Stromal cell of bone marrow (primary cell): ENCODE measurements at places on chromosomes 4 and X.

- DNase-seq, result no peak
Measured at GRCh38 chr4:151688785-151689043, 72.1 kb downstream of the GATB start.

DNA sequence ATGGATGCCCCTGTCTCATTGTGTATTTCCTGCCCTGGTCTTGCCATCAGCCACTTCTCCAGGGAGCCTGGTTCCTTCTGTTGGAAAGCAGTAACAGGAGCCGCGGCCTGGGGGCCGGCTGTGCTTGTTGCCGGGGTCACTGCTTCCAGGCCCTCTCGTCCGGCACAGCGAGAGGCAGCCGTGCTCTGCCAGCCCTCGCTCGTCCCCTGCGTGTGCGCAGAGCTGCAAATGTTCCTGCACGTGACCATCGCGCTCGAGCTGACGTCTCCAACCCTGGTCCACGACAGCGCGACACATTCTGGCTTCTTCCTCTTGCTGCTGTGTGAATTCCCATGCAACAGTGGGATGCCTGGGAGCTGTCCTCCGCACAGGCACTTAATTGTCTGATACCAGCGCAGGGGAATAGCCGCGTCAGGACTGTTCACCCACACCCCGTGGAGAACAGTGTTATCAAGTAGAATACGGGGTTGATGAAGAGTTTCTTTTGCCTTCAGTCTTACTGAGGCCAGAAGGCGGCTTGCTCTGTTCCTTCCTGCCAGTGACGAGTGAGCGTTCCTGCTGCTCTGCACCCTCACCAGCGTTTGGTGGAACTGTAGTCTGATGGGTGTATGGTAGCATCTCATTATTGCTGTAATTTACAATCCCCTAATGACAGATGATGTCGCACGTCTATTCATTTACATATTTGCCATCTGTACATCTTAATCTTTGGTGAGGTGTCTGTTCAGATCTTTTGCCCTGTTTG is 12.3 kb downstream of the PDE6B start:
- DNase-seq, result no peak

DNA sequence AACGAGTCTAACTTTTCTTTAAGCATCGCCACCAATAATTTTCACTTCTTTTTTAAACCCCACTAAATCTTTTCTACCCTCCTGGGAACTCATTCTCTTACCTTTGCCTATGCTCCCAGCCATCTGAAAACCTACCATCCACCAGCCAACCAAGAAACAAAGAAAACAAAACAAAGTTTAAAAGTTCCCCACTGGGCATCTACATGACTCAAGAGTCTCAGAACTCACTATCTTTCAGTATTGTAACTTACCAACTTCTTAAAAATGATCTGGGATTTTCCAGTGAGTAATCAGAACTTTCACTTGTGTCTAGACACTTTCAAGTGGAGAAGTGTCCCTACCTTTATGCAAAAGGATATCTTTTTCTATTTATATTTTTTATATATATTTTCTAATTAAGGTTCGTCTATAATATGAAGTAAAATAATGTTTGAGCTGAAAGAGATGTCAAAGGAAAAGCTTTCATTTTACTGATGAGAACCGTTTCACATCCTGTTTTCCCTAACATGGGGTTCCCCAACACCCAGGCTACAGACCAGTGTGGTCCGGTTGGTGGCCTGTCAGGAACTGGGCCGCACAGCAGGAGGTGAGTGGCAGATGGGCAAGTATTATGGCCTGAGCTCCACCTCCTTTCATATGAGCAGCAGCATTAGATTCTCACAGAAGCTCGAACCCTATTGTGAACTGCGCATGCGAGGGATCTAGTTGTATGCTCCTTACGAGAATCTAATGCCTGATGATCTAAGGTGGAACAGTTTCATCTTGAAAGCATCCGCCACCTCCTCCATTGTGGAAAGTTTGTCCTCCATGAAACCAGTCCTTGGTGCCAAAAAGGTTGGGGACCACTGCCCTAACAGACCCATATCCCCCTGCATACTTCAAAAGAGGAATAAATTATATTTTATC is 9.8 kb upstream of the TIGD2 start:
- DNase-seq, result no peak

DNA sequence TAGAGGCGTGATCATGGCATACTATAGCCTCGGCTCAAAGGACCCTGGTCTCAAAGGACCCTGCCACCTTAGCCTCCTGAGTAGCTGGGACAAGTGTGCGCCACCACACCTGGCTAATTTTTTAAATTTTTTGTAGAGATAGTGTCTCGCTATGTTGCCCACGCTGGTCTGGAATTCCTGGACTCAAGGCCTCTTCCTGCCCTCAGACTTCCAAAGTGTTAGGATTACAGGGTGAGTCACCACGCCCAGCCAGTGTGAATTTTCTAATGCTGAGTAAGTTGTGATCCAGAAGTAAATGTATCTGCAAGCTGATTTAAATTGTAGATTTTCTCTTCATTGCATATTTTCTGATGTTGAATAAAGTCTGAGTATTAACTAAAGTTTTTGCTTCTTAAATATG is 2.6 kb upstream of the ZNF674 start:
- peak; percentile 48 for DNase-seq

GRCh38 chr4:66554826-66555225 is 884.5 kb upstream of the EPHA5 start:
- DNase-seq, result no peak

DNA sequence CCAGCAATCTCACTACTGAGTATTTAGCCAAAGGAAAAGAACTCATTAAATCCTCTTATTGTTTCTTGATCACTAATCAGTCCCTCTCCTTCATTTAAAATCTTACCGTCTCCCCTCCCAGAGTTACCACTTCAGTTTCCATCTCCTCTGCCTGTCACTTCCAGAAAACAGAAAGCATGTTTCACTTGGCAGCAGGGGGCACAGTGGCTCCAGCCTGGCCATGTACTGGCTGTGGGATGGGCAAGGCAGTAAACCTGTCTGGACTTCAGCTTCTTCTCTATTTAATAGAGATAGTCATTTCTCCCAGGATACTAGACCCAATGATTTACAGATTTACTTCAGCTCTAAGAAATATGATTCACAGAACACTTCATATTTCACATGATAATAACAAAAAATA is 63.2 kb downstream of the CD40LG start:
- peak; percentile 21 for DNase-seq

DNA sequence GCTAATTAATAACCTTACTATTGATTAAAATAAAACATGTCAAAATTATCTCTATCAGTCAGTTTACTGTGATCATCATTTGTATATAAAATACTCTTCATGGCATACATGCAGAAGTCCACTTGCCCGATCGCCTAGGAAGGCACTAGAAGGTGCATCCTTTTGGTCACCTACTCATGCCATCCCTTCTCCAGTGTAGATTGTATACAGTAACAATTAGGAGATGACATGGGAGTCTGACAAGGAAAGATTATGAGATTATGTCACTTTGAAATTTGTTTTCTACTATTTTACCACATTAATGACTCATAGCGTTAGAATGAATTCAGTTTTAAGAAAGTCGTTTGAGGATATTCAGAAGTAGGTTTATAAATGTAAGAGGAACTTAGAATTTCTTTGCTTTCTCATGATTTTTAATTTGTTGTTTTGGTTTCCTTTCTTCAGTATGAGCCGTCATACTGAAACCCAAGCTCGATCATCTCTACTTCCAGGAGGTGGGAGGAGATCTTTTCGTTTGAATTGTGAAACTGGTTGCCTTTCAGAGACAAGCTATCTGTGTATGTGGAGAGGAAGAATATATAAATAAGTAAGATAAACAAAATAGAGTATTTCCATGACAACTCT is 51.1 kb upstream of the UNC5C start:
- DNase-seq, result no peak

GRCh38 chrX:155993421-155993820 is 4.1 kb upstream of the IL9R start:
- no peak for DNase-seq

DNA sequence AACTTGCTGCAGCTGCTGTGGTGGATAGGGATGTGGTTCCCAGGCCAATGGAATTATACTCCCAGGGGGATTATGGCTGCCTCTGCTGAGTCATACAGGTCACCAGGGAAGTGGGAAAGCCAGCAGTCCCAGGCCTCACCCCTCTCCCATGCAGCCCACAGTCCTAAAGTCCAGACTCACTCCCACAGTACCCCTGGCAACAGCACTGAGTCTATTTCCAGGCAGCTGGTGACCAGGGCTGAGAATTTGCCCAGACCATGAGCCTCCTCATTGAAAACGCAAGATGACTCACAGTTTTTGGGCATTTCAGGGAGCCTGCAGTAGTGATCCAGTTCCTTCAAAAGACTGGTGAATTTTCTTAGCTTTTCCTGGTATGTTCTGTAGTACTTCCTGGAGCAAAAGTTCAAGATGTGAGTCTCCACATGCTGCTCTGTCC is 137.6 kb downstream of the NPNT start:
- DNase-seq, result peak; percentile 29

GRCh38 chrX:7077241-7078230 is 70.0 kb upstream of the STS start:
- DNase-seq, result no peak

GRCh38 chrX:118637997-118638396 is 89.4 kb upstream of the IL13RA1 start:
- DNase-seq, result no peak

- no peak for DNase-seq
Measured at GRCh38 chrX:154296731-154297130, 1.1 kb downstream of the TKTL1 start.

DNA sequence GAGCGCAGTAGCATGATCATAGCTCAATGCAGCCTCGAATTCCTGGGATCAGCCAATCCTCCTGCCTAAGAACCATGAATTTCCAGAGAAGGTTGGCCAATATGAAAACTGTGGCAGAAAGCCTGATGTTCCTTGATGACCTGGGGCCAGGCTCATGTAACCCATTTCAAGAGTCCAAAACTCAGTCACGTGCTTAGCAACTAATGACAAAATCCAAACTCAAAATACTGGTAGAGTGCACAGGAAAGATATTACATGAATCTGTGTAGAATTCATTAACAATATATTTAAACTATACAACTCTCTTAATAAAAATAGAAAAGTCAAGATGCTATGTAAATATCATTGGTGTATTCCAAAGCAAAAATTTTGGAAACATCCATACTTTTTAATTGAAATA is 265.7 kb upstream of the NDST3 start:
- no peak for DNase-seq
